ENCODE measurements at places on chromosomes 7 and 10.

GRCh38 chr10:50830066-50830465 is 55.4 kb downstream of the A1CF start:
- DNase-seq, result no peak

GRCh38 chr10:80452069-80452468 is 2.0 kb upstream of the TSPAN14 start:
- DNase-seq, result no peak

DNA sequence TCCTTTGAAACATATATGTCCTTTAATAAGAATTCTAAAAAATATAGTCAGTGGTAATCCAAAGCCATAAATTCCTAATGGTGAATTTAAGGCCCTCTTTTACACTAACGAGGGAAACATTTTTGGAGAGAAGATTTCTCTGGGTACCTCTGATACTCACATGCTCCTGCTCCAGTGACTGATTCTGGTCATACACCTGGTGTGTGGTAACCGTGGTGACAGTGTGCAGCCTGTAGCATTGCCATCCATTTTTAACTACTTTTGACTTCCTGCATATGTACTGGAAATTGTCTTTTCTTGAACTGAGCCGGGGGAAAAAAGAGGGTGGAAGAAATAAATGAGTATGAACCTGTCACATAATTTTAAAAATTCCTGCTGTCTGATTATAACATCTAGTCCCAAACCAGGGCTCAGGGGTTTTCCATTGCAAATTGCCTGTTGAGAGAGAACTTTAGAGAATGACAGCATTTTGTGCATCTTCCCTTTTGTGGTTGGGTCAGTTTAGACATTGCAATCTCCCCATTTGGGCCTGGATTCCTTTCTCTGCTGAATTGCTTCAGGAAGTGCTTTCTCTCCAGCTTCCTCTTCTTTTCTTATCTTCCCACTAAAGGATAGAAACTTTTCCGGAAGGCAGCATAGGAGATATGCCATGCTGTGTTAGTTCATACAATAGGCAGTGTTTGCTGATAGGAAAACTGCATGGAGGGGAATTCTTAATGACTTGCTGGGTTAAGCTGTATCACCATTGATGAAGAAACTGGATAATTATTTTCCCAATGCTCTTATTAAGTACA is 125.5 kb downstream of the GRM3 start:
- peak; percentile 51 for DNase-seq

GRCh38 chr10:8404721-8405120 is 350.2 kb downstream of the GATA3 start:
- no peak for DNase-seq

DNA sequence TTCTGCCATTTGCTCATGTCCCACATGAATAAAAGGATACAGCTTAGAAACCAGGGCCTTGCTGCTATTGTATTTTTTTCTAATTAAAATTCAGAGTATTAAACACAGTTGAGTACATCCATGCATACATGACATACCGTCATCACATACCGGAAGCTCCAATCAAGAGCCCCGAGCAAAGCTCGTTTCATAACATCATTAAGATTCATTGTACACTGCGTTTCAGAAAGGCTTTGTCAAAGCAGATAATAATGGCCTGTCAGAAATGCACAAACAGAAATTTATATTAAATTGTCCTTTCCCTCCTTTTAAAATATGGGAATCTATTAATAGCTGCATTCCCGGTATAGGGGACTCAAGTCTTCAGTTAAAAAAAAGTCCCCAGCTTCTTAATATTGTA is 103.4 kb downstream of the PRTFDC1 start:
- no peak for DNase-seq

GRCh38 chr10:130218181-130218641 is 82.0 kb downstream of the GLRX3 start:
- no peak for DNase-seq
